ENCODE measurements at places on chromosomes 6 and 20. TPM values are rescaled to one million over a fixed set of nuclear protein-coding genes. Genes with fewer than 3 reads are reported as not detected.

GSTA1 gene
- not detected for total RNA-seq

UBE2C gene
- total RNA-seq, result 33.0 TPM

MMP24 gene
- 19.0 TPM for total RNA-seq

SLC22A23 gene
- 102 TPM for total RNA-seq

FAM217A gene
- not detected for total RNA-seq

ZKSCAN3 gene
- total RNA-seq, result 16.0 TPM

IL20RA gene
- not detected for total RNA-seq

- no peak overlapping the region for H3K27ac ChIP-seq
- H3K4me1 ChIP-seq, result no peaks in the 10 kb centered on the region
- no peak for DNase-seq
- H3K36me3 ChIP-seq, result peaks cover 12% of the 10 kb centered on the region
- no peak overlapping the region for H3K4me3 ChIP-seq
Measured at GRCh38 chr20:10185741-10186558, 32.7 kb upstream of the SNAP25 start.

- no peaks in the 10 kb centered on the region for H3K4me1 ChIP-seq
- DNase-seq, result no peak
- no peak overlapping the region for H3K4me3 ChIP-seq
- H3K27ac ChIP-seq, result no peak overlapping the region
- no peaks in the 10 kb centered on the region for H3K27me3 ChIP-seq
- H3K36me3 ChIP-seq, result no peaks in the 10 kb centered on the region
Measured at GRCh38 chr6:75091467-75092190, 114.2 kb downstream of the COL12A1 start.

DNA sequence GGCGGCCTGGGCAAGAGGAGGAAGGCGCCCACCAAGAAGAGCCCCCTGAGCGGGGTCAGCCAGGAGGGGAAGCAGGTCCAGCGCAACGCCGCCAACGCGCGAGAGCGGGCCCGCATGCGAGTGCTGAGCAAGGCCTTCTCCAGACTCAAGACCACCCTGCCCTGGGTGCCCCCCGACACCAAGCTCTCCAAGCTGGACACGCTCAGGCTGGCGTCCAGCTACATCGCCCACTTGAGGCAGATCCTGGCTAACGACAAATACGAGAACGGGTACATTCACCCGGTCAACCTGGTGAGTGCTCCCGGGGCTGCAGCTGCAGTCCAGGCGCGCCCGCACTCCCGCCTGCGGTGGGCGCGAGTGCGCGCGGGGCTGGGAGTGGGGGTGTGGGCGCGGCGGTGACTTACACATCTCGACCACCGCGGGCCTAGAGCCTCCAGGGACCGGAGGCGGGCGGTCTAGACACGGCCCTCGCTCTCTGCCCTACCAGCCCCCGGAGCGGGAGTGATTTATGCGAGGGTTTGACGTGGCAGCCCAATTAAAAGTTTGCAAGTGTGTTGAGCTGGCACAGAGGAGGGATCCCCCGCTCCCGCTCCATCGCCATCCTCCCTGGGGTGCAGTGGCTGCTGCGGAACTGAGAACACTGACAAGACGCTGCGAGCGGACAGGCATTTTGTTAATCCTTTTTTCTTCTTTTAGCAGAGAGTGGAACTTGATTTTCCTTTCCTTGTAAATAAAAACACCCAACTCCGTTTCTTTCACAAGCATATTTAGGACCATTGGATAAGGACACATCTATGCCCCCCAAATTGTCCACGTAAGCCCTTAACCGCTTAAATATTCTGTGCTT lies 867 bp downstream of the TCF21 start:
- DNase-seq, result peak; percentile 45
- H3K4me1 ChIP-seq, result peaks cover 13% of the 10 kb centered on the region
- peaks cover 29% of the 10 kb centered on the region for H3K27me3 ChIP-seq
- H3K27ac ChIP-seq, result no peak overlapping the region
- peak overlapping the region; percentile 85 for H3K4me3 ChIP-seq
- peaks cover 6% of the 10 kb centered on the region for H3K36me3 ChIP-seq

DNA sequence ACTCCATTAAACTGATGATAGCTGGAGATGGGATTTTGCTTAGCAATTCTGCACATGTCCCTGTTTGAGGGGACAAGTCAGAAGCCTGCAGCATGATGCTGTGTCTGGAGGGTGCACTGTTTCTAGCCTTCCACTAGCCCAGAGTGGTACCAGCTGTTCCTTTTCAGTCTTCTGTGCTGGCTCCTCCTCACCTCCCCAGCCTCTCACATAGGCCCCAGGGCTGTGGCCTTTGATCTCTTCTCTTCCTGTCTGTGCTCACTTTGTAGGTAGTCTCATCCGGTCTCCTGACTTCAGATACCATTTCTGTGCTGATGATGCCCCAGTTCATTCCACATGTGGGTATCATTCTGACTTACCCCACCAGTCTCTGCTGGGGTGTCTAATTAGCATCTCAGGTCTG lies 126.3 kb downstream of the HIVEP1 start:
- H3K36me3 ChIP-seq, result peaks cover 31% of the 10 kb centered on the region
- no peak for DNase-seq

DNA sequence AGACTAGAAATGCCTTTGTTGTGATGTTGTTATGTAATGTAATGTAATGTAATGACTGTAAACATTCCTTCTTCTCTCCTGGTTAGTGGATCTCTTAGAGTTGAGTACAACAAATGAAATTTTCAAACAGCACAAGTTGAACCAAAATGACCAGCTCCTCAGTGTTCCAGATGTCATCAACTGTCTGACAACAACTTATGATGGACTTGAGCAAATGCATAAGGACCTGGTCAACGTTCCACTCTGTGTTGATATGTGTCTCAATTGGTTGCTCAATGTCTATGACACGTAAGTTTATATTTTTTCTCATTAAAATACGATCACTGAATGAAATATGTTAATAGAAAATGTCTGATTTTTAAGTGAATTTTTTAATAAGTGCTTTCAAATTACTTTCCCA lies 496.7 kb downstream of the UTRN start:
- no peaks in the 10 kb centered on the region for H3K27me3 ChIP-seq
- no peak overlapping the region for H3K4me3 ChIP-seq
- H3K36me3 ChIP-seq, result no peaks in the 10 kb centered on the region
- no peak overlapping the region for H3K27ac ChIP-seq

- H3K27me3 ChIP-seq, result no peaks in the 10 kb centered on the region
- peaks cover 3% of the 10 kb centered on the region for H3K4me1 ChIP-seq
- no peak overlapping the region for H3K27ac ChIP-seq
- H3K36me3 ChIP-seq, result no peaks in the 10 kb centered on the region
- DNase-seq, result no peak
Measured at GRCh38 chr20:61454053-61454452, 202.0 kb downstream of the CDH4 start.

- peaks cover 50% of the 10 kb centered on the region for H3K4me1 ChIP-seq
- H3K27me3 ChIP-seq, result peaks cover 22% of the 10 kb centered on the region
- DNase-seq, result no peak
- H3K4me3 ChIP-seq, result peak overlapping the region; percentile 99
Measured at GRCh38 chr20:41138475-41139226, 1.3 kb downstream of the PLCG1 start.

GRCh38 chr6:134610411-134610810 lies 292.5 kb upstream of the SGK1 start:
- H3K4me1 ChIP-seq, result no peaks in the 10 kb centered on the region
- no peaks in the 10 kb centered on the region for H3K36me3 ChIP-seq
- no peak overlapping the region for H3K27ac ChIP-seq
- H3K4me3 ChIP-seq, result no peak overlapping the region

DNA sequence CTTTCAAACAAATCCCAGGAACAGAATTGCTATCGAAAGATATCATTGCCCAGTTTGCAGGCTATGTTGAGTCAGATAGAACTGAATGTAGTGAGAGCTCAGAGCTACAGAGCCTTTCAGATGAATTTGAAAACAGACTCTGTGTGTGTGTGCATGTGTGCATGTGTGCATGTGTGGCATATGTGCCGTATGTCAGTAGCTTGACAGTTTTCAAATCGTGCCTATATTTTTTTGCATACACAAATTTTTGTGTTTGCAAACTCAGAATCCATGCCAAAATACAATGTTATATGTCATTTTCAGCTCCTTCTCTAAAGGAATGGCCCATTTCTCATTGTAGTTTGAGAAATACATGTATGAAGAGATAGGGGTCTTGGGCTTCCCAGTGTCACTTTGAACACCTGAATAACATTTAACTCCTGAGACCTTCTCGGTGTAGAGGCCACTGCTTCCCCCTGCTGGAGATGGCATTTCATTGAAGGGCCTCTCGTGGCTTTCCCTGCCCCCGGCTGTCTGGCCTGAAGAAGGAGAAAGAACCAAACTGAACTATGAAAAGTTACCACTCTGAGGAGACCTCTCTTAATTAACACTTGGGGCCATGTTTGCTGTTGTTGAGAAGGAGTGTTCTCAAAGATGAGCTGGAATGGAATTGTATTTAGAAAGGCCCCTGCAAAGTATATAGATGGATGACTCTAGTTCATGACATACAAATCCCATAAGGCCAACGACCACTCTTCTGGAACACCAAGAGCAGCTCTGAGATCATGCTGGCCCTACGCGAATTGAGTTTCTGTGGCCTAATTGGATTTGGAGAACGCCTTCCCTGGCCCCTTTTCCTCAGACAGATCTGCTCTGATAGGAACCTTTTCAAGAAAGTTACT lies 58.7 kb downstream of the VAPB start:
- peaks cover 48% of the 10 kb centered on the region for H3K4me1 ChIP-seq
- H3K36me3 ChIP-seq, result no peaks in the 10 kb centered on the region
- DNase-seq, result peak; percentile 71
- peak overlapping the region; percentile 32 for H3K4me3 ChIP-seq

GRCh38 chr20:53556267-53556897 lies 37.3 kb downstream of the ZNF217 start:
- H3K27me3 ChIP-seq, result peaks cover 2% of the 10 kb centered on the region
- no peak for DNase-seq
- no peaks in the 10 kb centered on the region for H3K4me1 ChIP-seq
- H3K36me3 ChIP-seq, result no peaks in the 10 kb centered on the region

DNA sequence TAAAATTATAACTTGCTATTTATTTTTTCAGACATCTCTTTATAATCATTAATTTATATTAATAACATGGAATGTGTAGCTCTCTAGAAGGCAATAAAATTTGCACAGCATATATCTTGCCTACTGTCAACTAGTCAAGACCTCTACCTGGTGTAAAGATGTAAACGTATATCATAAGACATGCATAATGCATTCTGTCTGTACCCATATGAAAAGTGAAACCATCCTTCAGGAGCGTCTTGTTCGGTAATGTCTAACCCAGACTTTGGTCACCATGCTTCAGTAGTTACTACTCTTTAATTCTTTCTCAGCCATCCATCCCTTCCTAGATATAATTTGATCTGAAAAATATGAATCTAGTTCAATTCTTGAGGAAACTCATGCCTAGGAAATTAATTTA lies 21.0 kb downstream of the CEP43 start:
- H3K27ac ChIP-seq, result no peak overlapping the region
- no peaks in the 10 kb centered on the region for H3K27me3 ChIP-seq
- no peaks in the 10 kb centered on the region for H3K4me1 ChIP-seq
- no peak overlapping the region for H3K4me3 ChIP-seq

GRCh38 chr6:30450909-30451841 lies 38.1 kb upstream of the HLA-E start:
- H3K4me3 ChIP-seq, result no peak overlapping the region
- peaks cover 18% of the 10 kb centered on the region for H3K27me3 ChIP-seq
- H3K4me1 ChIP-seq, result no peaks in the 10 kb centered on the region
- no peaks in the 10 kb centered on the region for H3K36me3 ChIP-seq

- peak; percentile 47 for DNase-seq
- H3K27ac ChIP-seq, result no peak overlapping the region
- H3K4me3 ChIP-seq, result peak overlapping the region; percentile 55
- peaks cover 37% of the 10 kb centered on the region for H3K27me3 ChIP-seq
Measured at GRCh38 chr6:27293436-27294098, 18.5 kb downstream of the POM121L2 start.

DNA sequence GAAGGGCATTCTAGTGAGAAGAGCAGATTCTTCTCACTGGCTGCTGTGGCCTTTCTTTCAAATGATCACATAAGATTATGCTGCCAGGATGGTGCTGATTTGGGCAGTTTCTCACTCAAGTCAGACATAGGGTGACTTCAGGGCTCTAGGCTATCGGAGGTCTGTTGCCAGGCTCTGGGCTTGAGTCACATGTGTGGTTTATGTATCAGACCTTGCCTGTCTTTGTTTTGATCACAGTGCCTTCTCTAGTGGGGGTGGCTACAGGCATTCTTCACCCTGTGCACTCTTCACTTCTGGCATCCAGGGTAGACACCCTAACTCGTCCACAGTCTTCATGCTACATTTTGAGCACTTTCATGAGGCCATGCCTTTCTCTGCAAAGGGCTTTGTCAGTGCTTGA lies 823.7 kb upstream of the MAN1A1 start:
- no peaks in the 10 kb centered on the region for H3K4me1 ChIP-seq
- no peak overlapping the region for H3K4me3 ChIP-seq
- no peaks in the 10 kb centered on the region for H3K27me3 ChIP-seq

GRCh38 chr6:53727748-53728147 lies 62.2 kb upstream of the KLHL31 start:
- DNase-seq, result no peak
- H3K4me1 ChIP-seq, result peaks cover 3% of the 10 kb centered on the region
- no peaks in the 10 kb centered on the region for H3K27me3 ChIP-seq
- no peak overlapping the region for H3K4me3 ChIP-seq

DNA sequence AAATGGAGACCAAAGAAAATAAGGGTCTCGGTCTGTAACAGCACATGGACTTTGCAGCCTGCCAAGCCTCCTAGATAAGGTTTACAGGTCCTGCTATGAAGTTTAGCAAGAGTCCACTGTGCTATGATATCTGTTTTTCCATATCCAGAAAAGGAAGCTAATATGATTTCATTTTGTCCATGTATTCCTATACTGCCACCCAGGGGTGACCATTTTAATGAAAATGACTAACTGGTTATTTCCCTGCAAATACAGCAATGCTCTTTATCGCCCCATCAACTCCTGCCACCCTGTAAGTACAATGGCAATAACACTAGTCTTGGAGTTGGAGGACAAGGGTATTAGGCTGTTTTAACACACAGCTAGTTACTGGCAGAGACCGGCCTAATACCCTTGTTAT lies 115.2 kb upstream of the GLP1R start:
- H3K4me3 ChIP-seq, result no peak overlapping the region
- no peaks in the 10 kb centered on the region for H3K4me1 ChIP-seq
- H3K27ac ChIP-seq, result no peak overlapping the region
- DNase-seq, result no peak
- peaks cover 1% of the 10 kb centered on the region for H3K27me3 ChIP-seq

- H3K27me3 ChIP-seq, result peaks cover 3% of the 10 kb centered on the region
- H3K27ac ChIP-seq, result no peak overlapping the region
- no peak overlapping the region for H3K4me3 ChIP-seq
- no peak for DNase-seq
- H3K4me1 ChIP-seq, result peaks cover 4% of the 10 kb centered on the region
Measured at GRCh38 chr20:19960745-19961144, 56.4 kb upstream of the NAA20 start.
